Daoy (cell line): ENCODE measurements at places on chromosomes 5 and 9. TPM values are rescaled to one million over a fixed set of nuclear protein-coding genes. Genes with fewer than 3 reads are reported as not detected.

The BARHL1 gene
- not detected in 2 replicates for total RNA-seq

- DNase-seq, result peak; percentile 17
These were observed 76.3 kb upstream of the PCSK1 start for GRCh38 chr5:96509316-96509715.

DNA sequence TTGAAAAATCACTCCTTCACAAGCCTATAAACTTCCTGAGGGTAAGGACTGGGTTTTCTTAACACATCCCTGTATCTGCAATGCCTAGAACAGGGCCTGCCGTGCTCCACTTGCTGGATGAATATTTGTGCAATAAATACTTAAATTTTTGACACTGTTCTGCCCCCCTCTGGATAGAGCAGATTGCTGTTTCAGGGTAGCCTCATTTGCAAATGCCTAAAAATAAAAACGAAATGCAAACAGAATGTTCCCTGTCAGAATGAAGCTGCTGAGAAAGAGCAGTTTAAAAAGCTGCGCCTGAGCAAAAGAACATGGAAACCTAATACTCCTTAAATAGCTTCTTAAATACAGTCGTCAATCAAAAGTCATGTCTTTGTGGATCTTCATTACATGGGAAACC is 385.3 kb downstream of the PRELID2 start:
- no peak for DNase-seq

GRCh38 chr5:173391031-173391430 is 62.8 kb upstream of the STC2 start:
- DNase-seq, result no peak

DNA sequence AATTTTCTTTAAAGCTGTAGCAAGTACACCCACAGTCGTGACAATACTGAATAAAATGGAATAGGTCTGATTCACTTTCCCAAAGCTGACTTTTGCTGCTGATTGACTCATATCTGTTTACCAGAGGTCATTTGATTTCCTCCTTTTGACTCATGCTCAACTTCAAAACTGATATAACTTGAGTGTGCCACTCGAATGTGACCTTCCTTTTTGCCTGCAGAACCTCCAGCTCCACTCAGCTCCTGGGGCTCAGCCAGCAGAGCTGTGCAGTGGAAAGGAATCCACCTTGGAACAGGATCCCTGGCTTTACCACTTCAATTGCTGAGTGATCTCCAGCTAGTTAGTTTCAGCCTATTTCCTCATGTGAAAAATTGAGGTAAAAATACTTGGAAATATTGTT is 84.1 kb downstream of the FEM1C start:
- peak; percentile 90 for DNase-seq

The DROSHA gene
- 58.8 and 59.5 TPM in 2 replicates for total RNA-seq

- no peak for DNase-seq
These were observed 206.4 kb downstream of the C9orf50 start for GRCh38 chr9:129414377-129414992.

DNA sequence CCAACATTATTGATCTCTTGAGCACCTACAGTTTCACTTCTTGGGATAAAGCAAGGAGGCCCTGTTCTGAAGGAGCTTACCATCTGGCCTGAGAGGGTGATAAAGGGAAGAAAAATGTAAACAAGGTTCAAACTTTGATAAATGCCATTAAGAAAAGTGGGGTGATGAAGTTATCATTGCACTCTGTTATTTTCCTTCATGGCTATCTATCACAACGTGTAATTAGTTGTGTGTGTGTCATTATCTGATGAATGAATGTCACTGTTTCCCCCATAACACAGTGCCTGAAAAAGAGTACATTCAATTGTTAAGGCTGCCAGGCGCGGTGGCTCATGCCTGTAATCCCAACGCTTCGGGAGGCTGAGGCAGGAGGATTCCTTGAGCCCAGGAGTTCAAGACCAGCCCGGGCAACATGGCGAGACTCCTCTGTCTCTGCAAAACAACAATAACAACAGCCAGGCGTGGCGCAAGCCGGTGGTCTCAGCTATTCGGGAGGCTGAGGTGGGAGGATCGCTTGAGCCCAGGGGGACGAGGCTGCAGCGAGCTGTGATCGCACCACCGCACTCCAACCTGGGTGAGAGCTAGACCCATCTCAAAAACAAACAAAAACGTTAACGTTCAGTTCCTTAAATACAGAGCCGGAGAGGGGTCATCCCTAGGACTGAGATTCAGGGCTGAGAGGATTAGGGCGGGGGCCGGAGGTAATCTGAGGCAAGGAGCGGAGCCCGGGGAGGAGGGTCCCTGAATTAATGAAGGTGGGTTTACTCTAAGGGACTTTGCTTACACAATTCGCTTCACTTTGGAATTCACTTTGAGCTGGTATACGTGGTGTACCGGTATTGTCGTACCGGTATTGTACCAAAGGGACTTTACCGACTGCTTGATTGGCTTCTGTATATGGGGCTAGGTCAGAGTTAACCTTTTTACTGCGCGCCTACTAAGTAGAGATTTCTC is 917 bp downstream of the NHP2 start:
- DNase-seq, result no peak

DNA sequence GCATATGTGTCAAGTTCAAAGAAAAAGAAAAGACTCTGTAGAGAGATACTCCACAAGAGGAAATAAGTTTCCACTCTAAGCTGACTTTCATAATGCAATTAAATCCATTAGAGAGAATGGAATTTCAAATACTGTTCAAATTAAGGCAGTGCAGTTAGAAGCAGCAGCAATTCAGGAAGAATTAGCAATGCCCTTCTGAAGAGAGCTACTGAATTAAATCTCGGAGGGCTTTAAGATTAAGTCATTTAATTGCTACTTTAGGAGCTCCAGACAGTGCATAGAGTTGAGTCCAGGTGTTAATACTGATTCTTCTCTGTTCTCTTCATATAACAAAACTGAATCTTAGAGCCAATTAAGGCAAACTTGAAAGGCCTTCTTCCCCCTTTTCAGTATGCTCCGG is 8.5 kb downstream of the CDH12 start:
- DNase-seq, result no peak

GRCh38 chr9:130268521-130269211 is 3.1 kb downstream of the HMCN2 start:
- DNase-seq, result no peak

DNA sequence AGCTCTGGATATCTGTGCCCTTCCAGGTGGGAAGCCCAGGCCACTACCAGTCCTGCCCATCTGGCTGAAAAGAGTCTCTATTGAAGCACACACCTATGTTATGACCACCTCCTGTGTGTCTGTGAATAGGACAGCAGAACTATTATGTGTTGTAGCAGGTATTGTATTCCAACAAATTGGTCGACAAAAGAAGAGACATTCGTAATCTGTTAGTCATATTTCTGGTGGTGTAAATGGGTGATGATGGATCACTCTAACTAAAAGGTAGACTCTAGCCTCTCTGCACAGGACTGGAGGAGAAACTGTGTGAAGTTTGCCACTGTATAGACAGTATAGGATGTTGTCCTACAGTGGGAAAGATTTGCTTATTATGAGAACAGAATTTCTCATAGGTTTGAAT is 416.1 kb downstream of the TMEM38B start:
- DNase-seq, result no peak

DNA sequence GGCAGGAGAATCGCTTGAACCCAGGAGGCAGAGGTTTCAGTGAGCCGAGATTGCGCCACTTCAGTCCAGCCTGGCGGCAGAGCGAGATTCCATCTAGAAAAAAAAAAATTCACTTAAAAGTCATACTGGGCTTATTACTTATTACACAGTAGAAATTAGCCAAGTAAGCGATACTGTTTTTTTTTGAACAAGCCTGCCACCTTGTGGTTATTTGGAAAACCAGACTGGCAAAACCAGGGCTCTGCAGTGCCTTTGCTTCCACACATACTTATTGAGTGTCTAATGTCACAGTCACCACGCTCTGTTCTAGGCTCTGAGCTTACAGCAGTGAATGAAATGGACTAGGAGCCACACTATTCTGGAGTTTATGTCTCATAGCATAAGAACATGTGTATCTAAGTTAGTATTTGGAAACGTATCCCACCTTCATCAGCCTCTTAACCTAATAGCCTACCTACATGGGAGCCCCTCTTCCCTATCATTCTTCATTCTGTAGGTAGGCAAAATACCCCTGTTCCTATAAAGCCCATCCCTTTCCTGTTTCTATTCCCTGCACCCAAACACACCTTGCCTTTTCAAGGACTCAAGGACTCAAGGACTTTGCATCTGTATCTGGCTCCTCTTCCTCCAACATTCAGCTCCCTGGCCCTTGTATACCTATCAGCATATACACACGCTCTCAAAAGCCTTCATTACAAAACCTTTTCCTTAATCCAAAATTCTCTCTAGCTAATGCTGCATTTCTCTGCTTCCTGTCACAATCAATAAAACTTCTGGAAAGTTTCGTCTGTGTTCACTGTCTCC is 13.9 kb upstream of the BASP1 start:
- peak; percentile 54 for DNase-seq

The TMEM252 gene
- not detected in 2 replicates for total RNA-seq

The PCDHA8 gene
- 0.06 TPM in 1 of 2 replicates, not detected in the other for total RNA-seq

The F12 gene
- total RNA-seq, result 8.6 and 9.6 TPM in 2 replicates

DNA sequence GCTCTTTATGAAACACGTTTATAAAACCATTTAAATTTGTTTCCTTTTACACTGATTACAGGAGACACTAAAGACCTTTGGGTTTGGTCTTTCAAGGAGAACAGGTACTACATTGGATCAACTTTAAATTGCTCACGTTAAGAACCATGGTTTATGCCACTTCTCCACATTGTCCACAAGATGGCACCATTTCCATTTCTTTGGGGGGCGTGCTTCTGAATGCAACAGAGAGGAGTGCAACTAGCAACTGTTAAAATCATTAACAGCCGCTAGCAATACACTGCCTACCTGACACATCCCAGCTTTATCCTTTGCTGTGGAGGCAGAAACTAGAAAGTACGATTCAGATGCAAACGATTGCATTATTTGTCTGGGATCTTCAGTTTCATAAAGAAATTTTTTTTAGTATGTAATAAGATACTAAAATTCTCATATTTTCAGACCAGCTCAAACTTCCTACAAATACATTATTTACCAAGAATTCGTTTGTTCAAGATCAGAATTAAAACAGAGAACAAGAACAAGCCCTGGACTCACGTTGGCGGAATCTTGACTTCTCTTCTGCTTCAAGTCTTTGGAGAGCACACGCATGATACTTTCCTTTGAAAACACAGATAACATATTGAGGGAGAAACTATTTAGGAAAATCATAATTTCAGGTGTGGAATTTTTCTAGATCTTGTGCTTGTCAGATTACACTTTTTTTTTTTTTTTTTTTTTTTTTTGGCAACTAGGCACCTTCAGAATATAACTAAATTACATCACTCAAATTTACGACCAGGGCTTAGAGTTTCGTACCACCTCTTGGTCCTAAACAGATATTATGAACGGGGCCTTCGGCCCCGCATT is 702 bp downstream of the CDC20B start:
- DNase-seq, result peak; percentile 81

The RANBP6 gene
- total RNA-seq, result 34.1 and 36.6 TPM in 2 replicates

DNA sequence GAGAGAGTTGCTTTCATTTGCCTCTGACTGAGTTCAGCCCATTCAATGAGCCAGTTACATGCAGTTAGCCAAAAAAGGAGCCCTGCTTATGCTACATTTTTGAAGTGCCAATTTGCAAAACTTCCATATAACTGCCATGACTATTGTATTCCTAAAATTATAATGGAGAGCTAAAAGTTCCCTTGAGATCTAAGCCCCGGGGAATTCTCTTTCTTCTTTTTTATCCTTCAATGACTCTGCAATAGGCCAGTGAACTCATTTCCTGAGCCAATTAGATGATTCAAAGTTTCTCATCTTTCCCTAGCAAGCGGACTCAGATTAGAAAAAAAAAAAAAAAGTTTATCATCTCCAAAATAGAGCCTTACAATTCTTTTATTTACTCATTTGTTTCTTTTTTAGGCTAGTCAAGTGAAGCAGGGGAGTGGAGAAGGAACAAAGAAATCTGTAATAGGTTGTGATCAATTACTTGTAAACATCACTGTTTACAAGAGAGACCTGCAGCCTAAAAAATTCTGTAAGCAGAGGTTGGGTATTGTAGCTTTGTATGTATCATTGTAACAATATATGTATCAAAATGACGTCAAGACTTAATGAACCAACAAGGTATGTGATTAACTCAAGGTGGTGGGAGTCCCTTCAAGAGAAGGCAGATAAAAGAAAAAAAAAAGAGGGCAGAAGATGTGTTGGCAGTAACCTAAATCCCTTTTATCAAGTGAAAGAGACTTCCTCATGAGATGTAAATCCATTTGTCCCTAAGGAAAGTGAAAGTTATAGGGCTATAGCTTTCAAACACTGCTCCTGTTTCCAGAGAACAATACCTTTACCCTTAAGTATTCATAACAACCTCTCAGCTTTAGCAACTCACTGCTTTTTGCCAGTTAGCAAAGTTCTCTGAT is 48.7 kb upstream of the HOMER1 start:
- peak; percentile 65 for DNase-seq

GRCh38 chr9:99092643-99093491 is 12.0 kb upstream of the TGFBR1 start:
- DNase-seq, result no peak

DNA sequence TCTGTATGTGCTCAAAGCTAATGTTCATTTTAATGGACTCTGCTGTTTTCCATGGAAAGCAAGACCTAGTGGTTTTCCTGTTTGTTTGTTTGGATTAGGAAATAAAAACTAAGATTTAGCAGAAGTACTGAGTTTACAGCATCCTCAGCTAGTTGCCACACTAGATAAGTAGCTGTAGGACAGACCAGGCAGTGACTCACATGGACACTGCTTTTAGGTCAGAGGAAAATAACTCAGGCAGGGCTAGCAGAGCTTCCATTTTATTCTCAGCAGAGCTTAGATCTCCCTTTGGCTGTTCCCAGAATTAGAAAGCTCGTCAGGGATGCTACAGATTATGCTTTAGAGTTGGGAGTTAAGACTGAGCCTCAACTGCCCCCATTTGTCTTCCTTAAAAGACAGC is 204.4 kb downstream of the SH3GL2 start:
- DNase-seq, result no peak

- DNase-seq, result no peak
These were observed 16.3 kb upstream of the DAB2 start for GRCh38 chr5:39440958-39441624.

- no peak for DNase-seq
These were observed 319.3 kb upstream of the ADAMTSL1 start for GRCh38 chr9:18154661-18155060.

The AHRR gene
- total RNA-seq, result 15.3 and 26.0 TPM in 2 replicates

The ARRDC3 gene
- 45.1 and 48.7 TPM in 2 replicates for total RNA-seq

DNA sequence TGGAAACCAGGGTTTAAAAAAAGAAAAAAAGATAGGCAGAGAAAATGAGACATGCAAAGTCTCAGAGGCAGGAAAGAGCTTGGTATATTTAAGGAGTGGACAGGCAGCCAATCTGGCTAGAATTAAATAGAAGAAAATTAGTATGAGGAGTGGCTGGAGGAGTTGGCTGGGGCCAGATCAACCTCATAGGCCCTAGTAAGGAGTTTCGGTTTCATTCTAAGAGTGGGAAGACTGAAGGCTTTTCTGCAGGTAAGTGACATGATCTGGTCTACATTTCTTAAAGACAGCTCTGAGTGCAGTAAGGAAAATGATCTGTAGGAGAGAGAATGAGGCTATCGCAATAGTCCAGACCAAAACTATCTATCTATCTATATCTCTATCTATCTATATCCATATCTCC is 27.5 kb downstream of the ADRB2 start:
- no peak for DNase-seq

- DNase-seq, result no peak
These were observed 122.8 kb upstream of the SLIT3 start for GRCh38 chr5:169423580-169424278.

- DNase-seq, result no peak
These were observed 161.8 kb downstream of the AUH start for GRCh38 chr9:91199739-91200497.

The ORM1 gene
- total RNA-seq, result not detected in 2 replicates
